ENCODE measurements at places on chromosomes 5 and 9.

GRCh38 chr9:124011460-124012301 lies at the start of gene LHX2:
LHX2 (plus strand) TSS chr9:124011768; CDS start chr9:124012349, 581 bp downstream.
- no peak for DNase-seq

DNA sequence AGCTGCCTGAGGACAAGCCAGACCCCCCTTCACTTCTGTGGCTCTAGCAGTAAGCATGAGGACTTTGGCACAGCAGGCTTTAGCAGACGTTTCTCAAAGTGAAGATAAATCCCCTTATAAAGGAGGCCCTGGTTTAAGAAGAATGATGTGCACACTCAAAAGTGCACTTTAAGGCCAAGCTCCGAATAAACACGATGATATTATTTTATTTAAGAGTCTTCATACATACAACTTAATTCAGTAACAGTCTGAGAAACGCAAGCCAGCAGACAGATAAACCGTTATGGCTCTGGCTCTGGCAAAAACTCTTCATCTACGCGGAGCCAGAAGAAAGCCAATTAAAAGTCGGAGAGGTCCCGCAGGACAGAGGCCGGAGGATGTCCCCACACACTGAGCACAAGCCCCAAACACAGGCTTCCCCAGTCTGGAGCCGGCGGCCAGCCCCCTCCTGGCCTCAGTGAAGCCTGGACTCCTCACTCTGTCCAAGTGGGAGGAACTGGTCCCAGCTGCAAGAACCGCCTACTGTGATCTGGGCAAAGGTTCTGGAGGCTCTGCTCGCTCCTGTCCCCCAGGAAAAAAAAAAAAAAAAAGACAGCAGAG lies 44.6 kb downstream of the ADAMTS2 start:
- DNase-seq: no peak

DNA sequence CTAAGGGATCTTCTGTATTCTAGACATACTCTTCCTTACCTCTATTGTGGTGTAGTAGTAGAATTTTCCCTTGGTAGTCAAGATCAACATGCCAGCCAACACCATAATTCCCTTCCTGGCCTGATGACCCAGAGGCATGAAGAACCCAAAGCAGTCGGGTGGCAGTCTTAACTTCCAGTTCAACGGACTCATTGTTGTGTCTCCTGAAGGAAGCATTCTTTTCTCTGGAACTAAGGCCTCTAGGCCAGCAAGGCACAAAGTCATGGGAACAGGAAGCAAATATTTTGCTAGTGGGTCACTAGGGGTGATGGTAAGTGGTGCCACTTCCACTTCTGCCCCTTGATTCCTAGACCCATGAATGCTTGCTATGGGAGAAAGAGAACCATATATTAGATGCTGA lies 55.2 kb upstream of the DAPK1 start:
- no peak for DNase-seq

GRCh38 chr5:74251141-74252035 lies 389.1 kb downstream of the ENC1 start:
- DNase-seq: peak; percentile 83

- DNase-seq: no peak
Measured at GRCh38 chr5:91532281-91532680, 149.2 kb upstream of the ARRDC3 start.

DNA sequence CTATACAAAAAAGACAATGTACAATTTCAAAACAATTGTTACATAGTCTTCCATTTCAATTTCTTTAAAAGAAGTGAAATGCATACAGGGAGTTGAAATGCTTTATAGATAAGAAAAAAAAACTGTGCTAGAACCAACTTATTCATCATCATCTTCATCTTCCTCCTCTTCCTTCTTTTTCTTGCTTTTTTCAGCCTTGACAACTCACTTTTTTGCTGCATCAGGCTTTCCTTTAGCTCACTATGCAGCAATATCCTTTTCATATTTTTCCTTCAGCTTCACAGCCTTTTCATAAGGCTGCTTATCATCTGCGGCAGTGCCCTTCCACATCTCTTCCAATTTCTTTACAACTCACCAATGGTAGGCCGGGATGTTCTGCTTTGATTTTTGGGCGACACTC lies 4.4 kb downstream of the LHFPL2 start:
- no peak for DNase-seq

DNA sequence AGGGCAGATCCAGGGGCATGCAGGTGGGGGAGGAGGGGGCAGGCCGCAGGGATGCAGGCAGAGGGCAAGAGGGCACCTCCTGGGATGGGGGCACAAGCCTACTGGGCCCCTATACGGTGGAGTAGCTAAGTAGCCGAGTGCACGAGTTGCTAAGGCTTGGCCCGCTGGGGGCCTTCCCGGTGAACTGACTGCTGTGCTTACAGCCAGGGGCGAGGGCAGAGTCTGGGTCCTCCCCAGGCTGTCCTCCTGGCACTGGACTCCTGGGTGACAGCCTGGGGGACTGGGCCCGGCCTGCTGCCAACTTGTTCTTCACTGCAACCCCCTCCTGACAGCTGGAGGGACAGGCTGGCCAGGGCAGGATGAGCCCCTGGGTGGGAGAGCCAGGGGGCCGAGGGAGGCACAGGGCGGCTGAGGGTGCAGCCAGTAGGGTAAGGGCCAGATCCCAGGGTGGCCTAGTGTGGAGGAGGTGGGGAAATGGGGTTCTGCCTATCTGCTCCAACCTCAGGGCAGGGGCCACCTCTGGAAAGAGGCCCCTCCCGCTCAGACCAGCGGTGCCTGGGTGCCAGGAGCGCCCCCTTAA lies 1.7 kb upstream of the EGFL7 start:
- DNase-seq: no peak

DNA sequence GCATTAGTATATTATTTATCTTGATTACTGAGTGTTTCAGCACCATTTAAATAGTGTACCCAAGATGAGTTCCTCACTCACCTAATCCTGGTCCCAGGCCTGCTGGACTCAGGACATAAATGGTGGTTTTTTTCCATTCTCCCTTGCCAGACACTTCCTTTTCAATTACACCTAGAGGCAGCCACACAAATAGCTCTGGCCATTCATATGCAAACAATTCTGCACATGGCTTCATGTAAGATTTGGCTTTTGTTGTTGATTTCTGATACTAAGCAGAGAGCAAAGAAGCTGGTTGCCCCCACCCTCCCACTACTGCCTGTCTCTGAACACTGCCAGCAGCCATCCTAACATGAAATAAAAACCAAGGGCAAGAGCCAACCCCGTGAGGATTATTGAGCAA lies 180.4 kb downstream of the SEMA5A start:
- DNase-seq: no peak

GRCh38 chr5:67657055-67657454 lies 460.5 kb upstream of the CD180 start:
- no peak for DNase-seq

DNA sequence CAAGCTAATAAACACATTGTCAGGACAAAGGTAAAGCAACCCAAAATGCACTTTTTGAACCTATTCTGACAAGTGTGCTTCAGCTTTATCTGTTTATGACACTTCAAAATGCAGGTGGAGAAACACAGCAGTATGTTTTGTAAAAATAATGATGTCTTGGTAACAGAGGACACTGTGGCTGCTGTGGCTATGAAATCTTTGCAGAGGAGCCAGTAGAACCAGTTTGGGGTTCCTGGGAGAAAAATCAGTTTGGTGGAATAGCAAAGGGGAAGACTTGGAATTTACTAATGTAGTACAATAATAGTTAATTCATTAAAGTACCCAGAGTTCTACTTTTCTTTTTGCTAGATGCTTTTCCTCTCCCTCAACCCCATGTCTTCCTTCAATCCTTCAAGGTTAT lies 40.6 kb downstream of the SIL1 start:
- no peak for DNase-seq

DNA sequence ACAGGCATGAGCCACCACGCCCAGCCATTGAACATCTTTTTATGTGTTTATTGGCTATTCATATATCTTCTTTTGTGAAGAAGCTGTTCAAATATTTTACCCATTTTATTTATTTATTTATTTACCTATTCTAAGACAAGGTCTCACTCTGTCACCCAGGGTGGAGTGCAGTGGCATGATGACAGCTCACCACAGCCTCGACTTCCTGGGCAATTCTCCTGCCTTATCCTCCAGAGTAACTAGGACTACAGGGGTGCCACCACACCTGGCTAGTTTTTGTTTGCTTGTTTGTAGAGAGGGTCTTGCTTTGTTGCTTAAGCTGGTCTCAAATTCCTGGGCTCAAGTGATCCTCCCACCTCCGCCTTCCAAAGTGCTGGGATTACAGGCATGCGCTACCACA lies 33.5 kb downstream of the NAIF1 start:
- DNase-seq: no peak

GRCh38 chr5:80806929-80807328 lies 152.1 kb upstream of the DHFR start:
- no peak for DNase-seq

- no peak for DNase-seq
Measured at GRCh38 chr9:22065431-22066200, 56.5 kb upstream of the CDKN2B start.

DNA sequence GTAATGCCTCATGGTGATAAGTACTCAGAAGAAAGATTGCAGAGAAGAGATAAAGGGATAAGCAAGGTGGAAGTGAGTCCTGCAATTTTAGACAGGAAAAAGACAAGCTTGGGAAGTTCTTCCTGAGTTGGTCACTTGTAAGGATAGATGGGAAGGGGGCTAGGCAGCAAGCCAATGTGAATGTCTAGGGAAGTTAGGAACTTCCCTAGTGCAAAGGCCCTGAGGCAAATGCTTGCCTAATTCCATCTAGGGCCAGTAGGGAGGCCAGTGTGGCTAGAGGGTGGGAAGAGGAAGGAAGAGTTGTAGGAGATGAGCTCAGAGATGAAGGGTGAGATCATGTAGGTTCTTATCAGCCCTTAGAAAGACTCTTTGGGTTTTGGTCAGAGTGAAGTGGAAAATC lies 206.6 kb downstream of the MAT2B start:
- DNase-seq: no peak

DNA sequence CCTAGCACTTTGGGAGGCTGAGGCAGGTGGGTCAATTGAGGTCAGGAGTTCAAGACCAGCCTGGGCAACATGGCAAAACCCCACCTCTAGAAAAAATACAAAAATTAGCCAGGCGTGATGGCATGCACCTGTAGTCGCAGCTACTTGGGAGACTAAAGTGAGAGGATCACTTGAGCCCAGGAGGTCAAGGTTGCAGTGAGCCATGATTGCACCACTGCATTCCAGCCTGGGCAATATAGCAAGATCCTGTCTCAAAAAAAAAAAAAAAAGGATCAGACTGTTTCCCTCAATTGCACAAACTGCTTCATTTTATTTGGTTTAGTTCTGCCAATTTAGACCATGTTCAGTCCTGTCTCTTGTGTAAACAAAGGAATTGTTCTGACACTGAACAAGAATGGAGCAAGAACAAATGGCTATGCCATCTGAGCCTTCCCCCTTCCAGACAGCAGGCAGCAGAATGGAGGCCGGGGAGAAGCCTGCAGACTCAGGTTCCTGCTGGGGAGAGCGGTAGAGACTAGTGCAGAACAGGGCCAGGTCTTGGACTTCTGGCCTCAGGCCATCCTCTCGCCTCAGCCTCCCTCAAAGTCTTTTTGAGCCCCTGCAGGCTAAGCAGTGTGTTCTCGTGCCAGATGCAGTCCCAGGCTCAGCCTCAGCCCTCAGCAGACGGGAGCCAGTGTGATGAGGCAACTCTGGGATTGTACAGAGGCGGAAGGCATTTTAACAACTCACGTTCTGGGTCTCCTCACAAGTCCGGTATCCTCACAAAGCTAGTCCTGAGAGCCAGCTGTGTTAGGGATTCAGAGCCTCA lies 18.2 kb downstream of the HNRNPH1 start:
- no peak for DNase-seq

GRCh38 chr9:133540698-133541025 lies 6.2 kb downstream of the ADAMTSL2 start:
- DNase-seq: no peak

DNA sequence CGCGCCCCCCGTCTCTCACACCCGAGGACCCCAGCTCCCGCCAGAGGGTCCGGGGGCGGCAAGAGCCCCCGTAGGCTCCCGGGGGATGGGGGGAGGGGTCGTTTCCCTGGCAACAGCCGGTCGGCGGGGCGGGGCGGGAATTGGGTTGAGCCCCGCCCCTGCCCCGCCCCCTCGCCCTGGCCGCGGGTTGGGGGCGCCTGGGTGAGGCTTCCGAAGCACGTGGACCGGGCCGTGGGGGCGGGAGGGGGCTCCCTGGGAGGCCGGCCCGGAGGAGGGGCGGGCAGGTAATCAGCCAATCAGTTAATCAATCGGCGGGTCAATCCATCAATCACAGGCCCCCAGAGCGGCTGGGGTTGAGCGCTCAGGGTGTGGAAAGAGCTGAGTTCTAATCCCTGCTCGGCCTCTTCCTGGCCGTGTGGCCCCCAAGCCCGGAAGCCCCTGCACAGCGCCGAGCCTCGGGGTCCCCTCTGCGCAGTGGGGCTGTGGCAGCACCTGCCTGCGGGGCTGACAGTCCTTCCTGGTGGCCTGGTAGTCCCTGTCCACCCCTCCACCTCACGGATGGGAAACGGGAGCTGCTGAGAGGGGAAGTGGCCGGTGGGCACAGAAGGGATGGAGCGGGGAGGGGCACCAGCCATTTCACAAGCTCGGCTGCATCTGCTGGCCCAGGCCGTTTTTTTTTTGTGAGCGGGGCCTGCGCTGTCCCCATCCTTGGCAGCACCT lies 174.2 kb upstream of the IER5L start:
- DNase-seq: no peak

GRCh38 chr5:71457106-71457505 lies 1.7 kb downstream of the BDP1 start:
- DNase-seq: no peak

DNA sequence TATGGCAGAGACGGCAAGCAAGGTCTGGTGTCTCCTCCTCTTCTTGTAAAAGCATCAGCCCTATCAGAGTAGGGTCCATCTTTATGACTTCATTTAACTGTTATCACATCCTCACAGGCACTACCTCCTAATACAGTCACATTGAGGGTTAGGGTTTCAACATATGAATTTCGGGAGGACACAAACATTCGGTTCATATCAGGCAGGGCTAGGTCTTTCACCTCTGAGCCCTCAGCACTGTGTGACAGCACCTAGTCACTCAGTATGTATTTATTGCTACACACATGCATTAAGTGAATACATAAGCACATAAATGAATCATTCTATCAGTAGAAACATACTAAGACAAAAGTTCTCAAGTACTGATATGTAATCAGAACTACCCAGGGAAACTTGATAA lies 9.4 kb upstream of the BTF3 start:
- no peak for DNase-seq

- no peak for DNase-seq
Measured at GRCh38 chr9:114930056-114930812, at the start of gene TNFSF8. TNFSF8 (minus strand) TSS chr9:114930591; CDS start chr9:114930303, 288 bp downstream.
